ENCODE measurements at places on chromosomes 1 and 21.

DNA sequence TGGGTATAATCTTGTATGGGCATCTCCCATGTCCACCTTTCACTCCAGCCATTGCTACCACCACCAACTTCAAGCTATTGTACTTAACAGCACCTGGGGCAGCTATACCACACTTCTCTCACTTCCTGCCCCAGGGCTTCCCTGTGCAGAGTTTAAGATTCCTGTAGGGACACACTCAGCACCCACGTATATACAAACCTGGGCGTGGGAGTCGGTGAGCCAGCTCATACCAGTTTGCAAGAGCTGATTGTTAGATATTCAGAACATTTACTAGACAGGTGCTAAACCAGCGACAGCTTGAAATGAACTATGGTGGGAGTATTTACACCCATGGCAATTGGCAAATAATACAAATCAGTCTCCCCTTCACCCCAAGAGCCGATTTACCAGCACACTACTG is 114.8 kb upstream of the CSF3R start:
- DNase-seq, result no peak

GRCh38 chr1:153346077-153346723 is 2.4 kb downstream of the PGLYRP4 start:
- no peak for DNase-seq

DNA sequence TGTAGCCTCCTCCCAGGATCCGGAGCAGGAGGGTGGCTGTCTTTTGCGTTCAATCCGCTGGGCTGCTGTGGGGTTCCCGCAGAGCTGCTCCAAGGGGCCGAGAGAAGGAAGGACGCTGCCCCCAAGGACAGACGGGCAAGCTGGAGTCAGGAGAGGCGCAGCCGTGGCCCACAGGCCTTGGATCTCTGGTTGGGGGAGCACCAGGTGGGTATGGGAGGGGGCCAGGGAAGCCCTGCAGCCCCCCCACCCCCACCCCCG is 15.9 kb upstream of the SKI start:
- DNase-seq, result no peak

DNA sequence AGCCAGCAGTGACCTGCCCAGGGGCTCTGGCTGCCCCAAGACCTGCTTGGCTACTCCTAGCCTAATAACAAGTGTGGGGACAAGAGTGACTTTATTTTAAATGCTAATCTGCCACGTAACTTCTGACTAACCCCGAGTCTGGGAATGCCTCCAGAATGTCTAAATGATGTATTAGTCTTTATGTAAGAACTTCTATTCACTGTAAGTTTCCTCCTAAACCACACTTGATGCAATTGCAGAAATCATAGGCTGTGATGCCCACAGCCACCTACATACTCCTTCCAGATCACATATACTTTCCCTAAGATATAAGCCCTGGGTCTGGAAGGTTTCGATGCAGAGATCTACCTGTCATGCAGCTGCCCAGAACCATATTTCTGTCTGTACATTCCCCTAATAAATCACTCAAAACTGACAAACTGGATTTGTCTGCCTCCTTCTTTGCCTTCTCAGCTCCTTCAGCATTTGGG is 5.9 kb upstream of the VPS45 start:
- DNase-seq, result no peak

DNA sequence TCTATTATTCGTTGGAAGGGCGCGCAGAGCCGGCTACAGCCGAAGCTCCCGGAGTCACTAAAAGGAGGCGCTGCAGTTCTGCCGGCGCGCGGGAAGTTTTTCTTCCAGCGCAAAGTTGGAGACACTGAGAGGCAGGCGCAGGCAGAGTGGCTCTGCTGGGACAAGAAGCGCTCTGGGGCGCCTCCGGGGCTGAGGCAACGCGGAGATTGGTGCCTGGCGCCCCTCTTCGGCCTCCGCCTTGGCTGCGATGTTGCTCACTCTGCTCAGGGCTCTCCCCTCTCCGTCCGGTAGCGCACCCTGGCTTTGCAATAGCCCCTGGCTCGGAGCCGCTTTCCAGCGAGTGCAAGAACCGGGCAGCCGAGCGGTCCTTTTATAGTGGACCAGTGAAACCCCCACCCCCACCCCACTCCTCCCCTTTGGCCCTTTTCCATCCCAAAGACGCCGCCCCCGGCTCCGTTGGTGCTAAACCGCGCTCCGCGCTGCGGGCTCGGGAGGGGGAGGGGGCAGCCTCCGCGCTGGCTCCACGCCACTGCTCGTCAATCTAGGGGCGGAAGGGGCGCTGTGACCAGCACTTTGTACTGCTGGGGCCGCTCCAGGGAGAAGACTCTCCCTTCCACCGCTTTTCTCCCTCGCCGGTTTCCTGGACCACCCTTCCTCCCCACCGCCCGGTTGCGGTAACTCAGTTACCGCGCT is at the start of gene ADAMTS1:
Gene ADAMTS1, minus strand, starts transcription at position 344 of the 693 bp plus-strand sequence. CDS start 455 bp downstream, outside the sequence.
- DNase-seq, result peak; percentile 24

- DNase-seq, result no peak
These were observed 9.4 kb downstream of the NUF2 start for GRCh38 chr1:163331116-163331515.

DNA sequence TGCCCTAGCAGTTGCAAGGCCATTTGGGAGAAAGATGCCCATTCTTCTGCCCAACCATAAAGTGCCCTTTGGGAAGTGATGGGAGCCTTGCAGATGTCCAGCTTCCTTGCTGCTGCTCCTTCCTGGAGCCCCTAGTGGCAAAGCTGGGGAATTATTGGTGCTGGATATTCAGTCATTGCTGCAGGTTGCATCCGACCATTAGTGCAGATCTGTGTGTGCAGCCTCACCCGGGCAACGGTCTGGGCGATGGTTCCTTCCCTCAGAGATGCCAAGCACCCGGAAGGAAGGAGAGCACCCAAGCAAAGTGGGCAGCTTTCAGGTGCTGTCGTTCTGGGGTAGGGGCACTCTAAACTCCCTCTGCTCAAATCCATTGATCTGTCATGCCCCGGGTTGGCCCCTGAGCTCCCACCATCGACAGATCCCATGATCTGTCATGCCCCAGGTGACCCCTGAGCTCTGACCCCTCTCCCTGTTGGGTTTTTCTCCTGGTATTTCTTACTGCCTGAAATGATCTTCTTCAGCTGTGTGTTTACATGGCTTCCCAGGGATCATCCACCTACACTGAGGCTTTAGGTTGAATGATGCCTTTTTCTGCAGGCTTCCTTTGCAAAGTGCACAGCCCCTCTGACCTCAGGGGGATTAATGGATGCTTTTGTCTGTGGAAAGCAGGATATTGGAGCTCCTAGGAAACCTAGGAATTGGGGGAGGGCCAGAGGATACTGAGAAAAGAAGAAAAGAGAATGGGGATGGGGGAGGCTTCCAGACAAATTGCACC is 467.5 kb downstream of the PTPRU start:
- peak; percentile 39 for DNase-seq

GRCh38 chr1:147849098-147849895 is 53.3 kb upstream of the GJA8 start:
- no peak for DNase-seq

GRCh38 chr1:81600878-81601622 is 199.7 kb upstream of the ADGRL2 start:
- DNase-seq, result no peak

- no peak for DNase-seq
These were observed 7.1 kb downstream of the RHOU start for GRCh38 chr1:228742281-228742860.

- peak; percentile 2 for DNase-seq
These were observed at the start of gene FMN2 for GRCh38 chr1:240091614-240092300. FMN2 (plus strand) TSS chr1:240091883; CDS start chr1:240092110, 227 bp downstream.

- no peak for DNase-seq
These were observed 142.0 kb upstream of the C1orf105 start for GRCh38 chr1:172278478-172278877.

DNA sequence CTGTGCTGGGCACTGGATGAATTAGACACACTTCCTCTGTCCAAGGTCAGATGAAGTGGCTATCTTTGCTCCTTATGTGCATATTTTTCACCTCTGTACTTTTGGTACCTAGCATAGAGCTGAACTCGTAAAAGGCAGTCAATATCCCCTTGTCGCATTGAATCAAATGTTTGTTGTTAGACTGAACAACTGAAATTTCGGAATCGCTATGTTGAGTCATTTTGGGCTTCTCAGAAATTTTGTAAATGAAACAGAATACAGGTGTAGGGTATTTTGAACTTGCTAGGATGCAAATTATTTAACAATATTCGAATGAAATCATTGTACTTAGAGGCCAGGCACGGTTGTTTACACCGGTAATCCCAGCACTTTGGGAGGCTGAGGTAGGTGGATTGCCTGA is 48.0 kb downstream of the PDE4B start:
- no peak for DNase-seq

GRCh38 chr1:198333744-198334143 is 176.9 kb downstream of the NEK7 start:
- DNase-seq, result no peak

GRCh38 chr1:178126261-178126660 is 32.4 kb downstream of the RASAL2 start:
- no peak for DNase-seq

- DNase-seq, result no peak
These were observed 145.6 kb upstream of the NFIA start for GRCh38 chr1:60936591-60937342.

DNA sequence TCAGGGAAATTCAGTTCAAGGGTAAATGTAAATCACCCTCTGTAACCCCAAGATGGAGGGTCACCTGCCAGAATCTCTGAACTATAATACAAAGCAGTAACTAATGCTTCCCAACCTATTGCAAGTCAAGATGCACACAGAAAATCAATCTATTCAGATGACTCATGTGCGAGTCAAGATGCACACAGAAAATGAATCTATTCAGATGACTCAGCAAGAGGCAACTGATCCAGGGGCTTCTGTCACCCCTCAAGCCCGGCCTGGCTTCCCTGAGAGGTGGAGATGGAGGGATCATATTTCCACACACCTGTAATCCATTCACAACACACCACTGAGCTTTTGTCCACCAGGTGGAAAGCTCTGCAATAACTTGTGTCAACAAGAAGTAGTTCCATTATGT is 17.4 kb upstream of the HIVEP3 start:
- DNase-seq, result peak; percentile 67

- peak; percentile 61 for DNase-seq
These were observed 559 bp downstream of the BACH1 start for GRCh38 chr21:29299046-29299915.

GRCh38 chr1:91515994-91516393 is 15.3 kb downstream of the CDC7 start:
- DNase-seq, result no peak

- peak; percentile 5 for DNase-seq
These were observed 28.0 kb upstream of the RNF2 start for GRCh38 chr1:185017338-185017737.

DNA sequence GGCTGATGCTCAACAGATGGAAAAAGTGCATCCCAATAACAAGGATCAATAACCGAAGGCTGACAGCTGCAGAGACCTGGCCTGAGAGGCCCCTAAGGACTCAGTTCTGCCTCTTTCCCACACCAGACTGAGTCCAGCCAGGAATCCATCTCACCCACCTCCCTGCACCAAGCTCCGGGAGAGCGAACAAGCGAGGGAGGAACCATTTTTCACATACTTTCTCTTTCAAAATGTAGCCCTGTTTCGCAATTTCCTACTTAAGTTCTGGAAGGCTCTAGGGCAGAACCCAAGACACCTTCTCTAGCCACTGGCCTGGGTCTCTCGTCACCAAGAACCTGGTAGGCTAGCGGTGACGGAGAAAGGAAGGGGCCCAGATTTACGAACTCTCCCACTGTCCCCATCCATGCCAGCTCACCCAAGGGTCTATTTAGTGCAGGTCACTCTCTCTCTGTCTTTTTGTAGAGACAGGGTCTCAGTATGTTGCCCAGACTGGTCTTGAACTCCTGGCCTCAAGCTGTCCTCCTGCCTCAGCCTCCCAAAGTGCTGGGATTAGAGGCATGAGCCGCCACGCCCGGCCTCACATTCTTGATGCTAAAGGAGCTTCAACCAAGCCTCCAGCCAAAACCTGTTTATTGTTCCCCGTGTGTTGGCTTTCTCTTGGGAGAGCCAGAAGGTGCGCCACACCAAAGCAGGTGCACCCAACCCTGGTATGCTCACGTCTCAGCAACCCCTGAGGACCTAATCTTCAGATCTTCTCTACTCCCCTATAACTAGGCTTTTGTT is 10.9 kb upstream of the GNL2 start:
- DNase-seq, result no peak

GRCh38 chr1:71080230-71080738 is 551 bp downstream of the ZRANB2 start:
- peak; percentile 24 for DNase-seq

GRCh38 chr1:198701766-198702539 is 63.1 kb downstream of the PTPRC start:
- no peak for DNase-seq

DNA sequence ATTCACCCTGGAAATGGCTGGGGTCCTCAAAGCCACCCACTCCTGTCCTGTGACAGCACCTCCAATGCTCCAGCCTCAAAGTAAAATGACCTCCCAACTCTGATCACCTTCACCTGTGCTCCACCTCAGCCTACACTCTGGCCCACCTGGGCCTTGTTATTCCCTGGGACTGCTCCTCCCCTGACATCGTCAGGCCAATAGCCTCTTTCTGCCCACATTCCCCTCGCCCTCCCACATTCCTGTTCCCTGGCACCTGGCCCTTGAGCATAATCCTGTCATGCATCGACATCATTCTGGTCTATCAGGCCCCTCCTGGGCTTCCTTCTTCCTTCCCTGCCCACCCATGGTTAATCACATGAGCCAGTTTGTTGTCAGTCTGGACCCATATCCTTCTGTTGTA is 13.2 kb upstream of the BCAR3 start:
- no peak for DNase-seq

DNA sequence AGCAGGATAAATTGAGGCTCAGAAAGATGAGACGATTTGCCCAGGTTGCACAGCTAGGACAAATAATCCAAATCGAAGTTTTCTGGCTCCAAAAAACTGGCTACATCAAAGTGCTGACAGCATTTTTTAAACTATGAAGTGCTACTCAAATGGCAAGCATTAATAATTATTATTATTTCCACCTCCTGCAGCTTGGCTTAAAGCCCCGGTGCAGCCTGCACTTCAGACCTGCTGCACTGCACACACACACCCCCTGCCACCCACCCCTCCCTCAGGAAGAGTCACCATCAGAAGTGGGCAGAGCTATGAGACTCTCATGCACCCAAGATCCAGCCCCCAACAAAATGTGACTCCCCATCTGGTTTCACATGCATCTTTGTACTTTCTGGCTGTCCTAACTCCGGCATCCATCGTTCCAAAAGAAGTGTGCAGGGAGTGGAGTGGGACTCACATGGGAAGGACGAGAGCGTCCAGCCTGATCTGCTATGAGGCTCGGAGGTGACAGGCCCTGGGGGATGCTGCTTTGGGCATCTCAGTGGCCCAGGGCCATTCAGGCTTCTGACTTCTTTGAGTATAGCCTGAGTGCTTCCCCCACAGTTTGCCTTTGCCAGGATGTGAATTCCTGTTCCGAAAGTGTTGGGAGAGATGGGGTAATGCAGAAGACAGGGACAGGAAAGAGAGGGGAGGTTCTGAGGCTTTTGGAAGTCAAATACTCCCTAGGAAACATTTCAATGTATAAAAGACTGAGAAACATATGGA is 65.0 kb upstream of the FAM20B start:
- DNase-seq, result no peak

- DNase-seq, result no peak
These were observed 238.3 kb downstream of the PAPPA2 start for GRCh38 chr1:176701151-176701866.

- DNase-seq, result no peak
These were observed 1234.6 kb upstream of the ADGRL2 start for GRCh38 chr1:80566123-80566522.

GRCh38 chr1:41389009-41389408 is 27.8 kb downstream of the FOXO6 start:
- no peak for DNase-seq

Data from activated CD4-positive, alpha-beta T cell treated with anti-CD3 and anti-CD28 coated beads, Interleukin-2, Interleukin-6, amounts not matched to agents 100 ng/mL and 50 ng/mL, durations not matched to agents 16 hours and 8 hours (primary cell).